ENCODE measurements at places on chromosomes 12 and 14. TPM values are rescaled to one million over a fixed set of nuclear protein-coding genes. Genes with fewer than 3 reads are reported as not detected.

SLC2A14 gene
- total RNA-seq, result 0.11 TPM

SLC5A8 gene
- not detected for total RNA-seq

RIPK3 gene
- total RNA-seq, result 0.50 TPM

KRT3 gene
- total RNA-seq, result not detected

KRT6A gene
- total RNA-seq, result not detected

MEG3 gene
- 81.9 TPM for total RNA-seq

AQP5 gene
- total RNA-seq, result not detected

SLC17A8 gene
- total RNA-seq, result not detected

TMEM121 gene
- total RNA-seq, result 10.7 TPM

EXD2 gene
- total RNA-seq, result 23.1 TPM
